Cardiac septum (tissue), 1 donor: ENCODE measurements at places on chromosomes 16 and 17.
A peak's percentile ranks its signal among the peaks of the same experiment; 100 is the strongest.

GRCh38 chr16:84421081-84421937 lies 53.0 kb downstream of the ATP2C2 start:
- peak; percentile 15 for DNase-seq

- DNase-seq: no peak
Observed at GRCh38 chr16:50248845-50249244, 17.5 kb upstream of the ADCY7 start.

DNA sequence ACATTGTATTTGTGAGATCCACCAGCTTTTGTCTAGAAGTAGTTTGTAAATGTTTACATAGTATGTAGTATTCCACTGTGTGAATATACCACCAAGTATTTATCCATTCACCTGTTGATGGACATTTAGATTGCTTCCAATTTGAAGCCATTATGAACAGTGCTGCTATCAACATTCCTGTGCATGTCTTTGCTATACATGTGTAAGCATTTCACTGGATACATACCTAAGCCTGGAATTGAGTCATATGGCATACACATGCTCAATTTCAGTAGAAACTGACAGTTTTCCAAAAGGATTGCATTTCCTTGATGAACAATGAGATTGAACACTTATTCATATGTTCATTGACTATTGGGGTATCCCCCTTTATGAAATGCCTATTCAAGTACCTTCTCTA lies 540.6 kb upstream of the SOX9 start:
- no peak for DNase-seq

GRCh38 chr17:1126801-1127550 lies 52.8 kb downstream of the ABR start:
- DNase-seq: no peak

- DNase-seq: no peak
Observed at GRCh38 chr16:74309789-74310781, 13.5 kb downstream of the PSMD7 start.
